T-cell (primary cell): ENCODE measurements at places on chromosomes 1 and 21.

DNA sequence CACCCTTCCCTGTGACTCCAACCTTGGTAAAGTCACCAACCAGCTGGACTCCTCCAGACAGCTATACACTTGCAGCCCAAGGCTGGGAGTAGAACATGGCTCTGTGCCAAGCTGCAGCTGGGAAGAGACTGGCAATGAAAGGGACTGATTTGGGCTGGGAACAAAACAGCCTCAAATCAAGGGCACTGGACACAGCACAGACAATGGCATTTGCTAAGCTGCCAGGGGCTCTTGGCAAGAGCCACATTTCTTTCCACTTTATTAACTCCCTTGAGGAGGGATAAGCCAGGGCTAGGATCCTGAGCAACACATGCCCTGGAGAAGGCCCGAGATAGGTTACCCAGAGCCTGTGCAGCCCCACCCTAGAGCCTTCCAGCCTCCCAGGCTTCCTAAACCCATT lies 12.0 kb downstream of the SYT11 start:
- no peak for DNase-seq

DNA sequence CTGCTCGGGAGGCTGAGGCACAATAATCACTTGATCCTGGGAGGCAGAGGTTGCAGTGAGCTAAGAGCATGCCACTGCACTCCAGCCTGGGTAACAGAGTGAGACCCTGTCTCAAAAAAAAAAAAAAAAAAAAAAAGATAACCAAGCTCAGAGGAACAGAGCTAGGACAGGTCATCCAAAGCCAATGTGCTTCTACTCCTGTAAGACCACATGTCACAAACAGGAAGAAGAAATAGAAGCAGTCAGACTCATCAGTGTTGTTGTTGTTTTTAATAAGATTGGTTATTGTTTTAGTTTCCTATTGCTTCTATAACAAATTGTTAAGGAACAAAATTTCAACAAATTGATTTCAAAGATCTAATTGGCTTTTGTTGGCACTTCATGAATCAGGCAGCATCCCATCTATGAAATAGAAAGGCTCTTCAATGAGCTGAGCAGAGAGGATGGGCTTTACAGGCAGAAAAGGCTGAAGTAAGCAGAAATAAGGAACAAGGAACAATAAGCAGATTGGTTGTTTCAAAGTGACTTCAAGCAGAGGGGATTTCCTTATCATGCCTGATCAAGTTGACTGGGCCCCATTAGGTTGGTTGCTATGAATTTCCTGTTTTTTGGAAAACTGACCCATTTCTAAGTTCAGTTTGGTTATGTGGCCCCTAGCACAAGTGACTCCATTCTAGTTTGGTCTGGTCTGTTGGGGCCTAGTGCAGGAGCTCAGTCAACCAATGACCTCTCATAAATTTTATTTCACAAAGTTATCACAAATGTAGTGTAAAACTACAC lies 6.0 kb upstream of the AKNAD1 start:
- no peak for DNase-seq

- DNase-seq: no peak
Observed at GRCh38 chr1:51527144-51527543, 8.1 kb upstream of the EPS15 start.

GRCh38 chr21:26072666-26073615 lies 97.6 kb downstream of the APP start:
- no peak for DNase-seq

DNA sequence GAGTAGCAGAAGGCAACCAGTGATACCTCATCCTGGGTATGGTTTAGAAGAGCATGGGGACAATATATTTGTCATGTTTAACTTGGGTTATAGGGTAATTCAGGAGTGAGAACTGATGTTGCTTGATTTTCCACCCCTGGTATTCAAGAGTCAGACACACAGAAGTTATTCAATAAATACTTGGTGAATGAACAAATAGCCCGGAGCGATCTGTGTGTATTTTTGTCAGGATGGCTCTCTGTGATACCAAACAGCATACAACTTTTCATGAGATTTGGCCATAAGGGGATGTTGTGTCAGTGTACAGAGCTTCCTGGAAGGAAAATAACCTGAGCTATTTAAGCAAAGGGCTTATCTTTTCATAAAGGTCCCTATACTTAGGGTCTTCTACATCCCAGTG lies 270.2 kb upstream of the C1orf87 start:
- no peak for DNase-seq

DNA sequence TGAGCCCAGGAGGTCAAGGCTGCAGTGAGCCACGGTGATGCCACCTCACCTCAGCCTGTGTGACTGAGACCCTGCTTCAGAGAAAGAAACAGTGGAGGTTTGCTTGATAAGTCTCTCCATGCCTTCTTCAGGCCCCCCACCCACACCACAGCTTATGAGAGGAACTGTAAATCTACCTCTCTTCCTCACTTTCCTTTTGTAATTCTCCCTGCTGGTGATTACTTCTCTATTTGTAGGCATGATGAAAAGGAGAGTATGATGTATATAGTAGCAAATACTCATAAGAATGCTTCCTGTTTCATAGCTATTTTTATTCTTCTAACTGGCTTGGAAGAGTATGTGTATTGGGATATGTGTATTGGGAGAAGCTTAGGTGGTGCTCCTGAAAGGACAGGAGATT lies 186.3 kb downstream of the VPS13D start:
- DNase-seq: no peak

GRCh38 chr1:41135196-41135947 lies 106.7 kb downstream of the SCMH1 start:
- DNase-seq: no peak

DNA sequence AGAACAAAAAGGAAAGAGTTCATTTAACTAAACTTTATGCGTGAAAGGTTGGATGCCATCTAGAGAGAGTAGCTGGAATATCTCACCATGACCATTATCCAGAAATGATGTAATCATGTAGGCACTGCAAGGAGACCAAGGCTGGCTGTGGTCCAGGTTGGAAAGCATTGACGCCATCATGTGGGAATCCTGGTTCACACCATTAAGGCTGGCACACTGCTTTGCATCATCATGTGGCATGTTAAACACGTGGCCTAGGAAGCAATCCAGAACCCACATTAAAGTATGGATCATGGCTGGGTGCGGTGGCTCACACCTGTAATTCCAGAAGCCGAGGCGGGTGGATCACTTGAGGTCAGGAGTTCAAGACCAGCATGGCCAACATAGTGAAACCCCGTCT lies 4.3 kb downstream of the ADAMTS1 start:
- DNase-seq: no peak

GRCh38 chr1:173042806-173043205 lies 7.9 kb downstream of the TNFSF18 start:
- DNase-seq: no peak

GRCh38 chr1:208731981-208732821 lies 488.0 kb upstream of the PLXNA2 start:
- no peak for DNase-seq

DNA sequence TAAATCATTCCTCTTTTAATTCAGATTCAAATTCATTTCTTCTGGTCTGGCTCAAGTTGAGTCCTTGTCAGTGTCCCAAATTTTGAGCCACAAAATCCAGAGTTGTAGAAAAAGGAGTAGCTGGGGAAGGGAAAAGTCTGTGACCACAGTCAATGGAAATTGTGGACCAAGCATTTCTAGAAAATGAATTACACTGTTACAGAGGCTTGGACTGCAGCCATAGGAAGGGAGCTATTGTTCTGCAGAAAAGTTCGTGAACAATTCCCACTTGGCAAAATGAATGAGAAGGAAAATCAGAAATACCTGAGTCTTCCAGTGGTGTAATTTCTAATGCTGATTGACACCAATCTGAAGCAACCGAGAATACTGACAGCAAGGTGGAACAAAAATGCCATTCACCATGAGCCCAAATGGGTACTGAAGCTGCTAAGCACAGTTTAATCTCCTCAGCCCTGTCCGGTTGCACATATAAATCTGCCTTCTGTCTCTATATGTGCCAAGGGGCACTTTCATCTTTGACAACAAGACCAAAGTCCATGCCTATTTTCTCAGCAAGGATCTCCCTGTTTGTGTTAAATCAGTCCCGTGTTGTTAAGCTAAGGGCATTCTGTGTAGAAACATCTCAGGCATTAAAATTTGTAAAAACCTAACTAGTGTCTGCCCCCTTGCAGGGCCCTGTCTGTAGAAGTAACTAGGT lies 51.3 kb downstream of the TEX35 start:
- DNase-seq: no peak

DNA sequence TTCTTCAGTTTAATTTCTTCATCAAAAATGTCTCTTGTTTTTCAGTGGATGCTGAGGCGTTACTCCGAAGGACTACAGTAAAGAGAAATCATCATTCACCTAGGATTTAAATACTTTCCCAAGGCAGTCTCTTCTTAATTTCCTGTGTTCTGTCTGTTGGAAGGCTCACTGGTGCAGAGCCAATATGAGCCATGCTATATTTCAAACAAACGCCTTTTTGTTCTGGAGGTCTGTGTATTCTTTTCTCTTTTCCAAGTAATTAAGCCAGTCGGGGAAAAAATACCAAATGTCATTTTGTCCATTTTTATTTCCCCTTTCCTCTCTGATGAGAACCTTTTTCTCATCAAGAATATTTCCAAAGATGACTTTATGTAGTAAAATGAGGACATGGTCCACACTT lies 206.5 kb downstream of the RWDD3 start:
- DNase-seq: no peak

DNA sequence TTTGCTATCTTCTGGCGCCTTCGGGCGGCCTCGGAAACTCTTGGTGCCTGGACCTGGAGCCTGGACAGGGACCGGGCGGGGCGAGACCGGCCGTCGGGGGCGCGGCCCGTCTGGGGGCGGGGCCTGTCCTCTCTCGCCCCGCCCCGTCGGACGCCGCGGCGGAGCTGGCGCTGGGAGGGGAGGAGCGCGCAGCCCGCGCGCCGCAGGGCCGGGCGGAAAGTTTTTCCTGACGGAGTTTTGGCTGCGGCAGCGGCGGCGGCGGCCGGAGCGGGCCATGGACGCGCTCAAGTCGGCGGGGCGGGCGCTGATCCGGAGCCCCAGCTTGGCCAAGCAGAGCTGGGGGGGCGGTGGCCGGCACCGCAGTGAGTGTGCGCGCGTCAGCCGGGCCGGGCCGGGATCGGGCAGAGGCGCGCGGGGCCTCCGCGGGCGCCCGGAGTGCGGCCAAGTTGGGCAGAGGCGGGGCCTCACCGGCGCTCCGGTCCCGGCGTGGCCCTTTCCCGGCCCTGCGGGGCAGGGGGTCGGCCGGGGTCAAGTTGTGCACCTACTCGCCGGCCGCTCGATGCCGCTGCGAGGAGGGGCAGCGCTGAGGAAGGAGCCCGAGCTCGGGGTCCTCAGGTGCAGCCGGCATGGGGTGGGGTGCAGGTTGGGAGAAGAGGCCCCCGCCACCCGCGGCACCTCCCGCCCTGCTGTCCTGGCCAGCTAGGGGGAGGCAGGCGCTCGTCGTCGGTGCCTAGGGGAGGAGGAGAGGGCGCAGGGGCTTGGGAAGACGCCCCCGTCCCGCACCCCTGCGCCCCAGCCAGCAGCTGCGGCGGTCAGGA lies at the start of gene LDLRAP1:
TSS of gene LDLRAP1 (plus strand) at position 182 of the 818 bp plus-strand sequence. CDS start at position 275, 93 bp downstream.
- DNase-seq: no peak

DNA sequence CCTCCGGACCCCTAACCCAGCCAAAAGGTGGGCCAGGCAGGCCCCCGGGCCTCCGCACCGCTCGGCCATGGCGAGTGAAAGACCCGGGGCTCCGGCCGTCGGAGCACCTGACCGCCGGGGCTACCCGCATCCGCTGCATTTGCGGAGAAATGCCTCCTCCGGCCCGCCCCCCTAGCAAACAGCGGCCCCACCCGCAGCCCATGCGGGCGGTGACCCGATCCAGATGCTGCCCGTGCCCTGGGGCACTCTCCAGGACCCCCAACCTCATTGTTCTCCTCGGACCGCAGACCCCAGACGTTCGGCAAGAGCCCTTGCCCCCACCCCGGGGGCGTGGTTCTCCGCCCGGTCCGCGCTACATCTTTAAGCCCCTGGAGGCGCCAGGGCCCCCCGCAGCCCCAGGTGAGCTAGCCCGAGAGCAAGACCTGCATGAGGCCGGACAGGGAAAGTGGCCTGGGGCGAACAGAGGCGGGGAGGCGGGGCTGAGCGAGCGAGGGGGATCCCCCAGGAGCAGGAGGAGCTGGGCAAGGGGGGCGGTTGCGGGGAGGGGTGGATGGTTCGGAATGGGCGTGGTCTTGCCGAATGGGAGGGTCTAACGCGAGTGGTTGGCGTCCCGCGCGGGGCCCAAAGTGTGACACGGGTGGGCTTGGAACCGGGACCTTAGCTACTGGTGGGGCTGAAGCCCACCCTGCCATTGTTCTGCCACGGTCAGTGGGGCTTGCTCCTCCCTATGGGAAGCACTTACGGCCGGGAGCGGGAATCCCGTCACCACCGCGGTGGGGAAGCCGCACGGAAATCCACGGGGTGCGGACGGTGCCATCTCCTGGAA lies 6.3 kb upstream of the CRYBG2 start:
- DNase-seq: peak; percentile 39

GRCh38 chr1:109248797-109249629 lies at the start of gene CELSR2:
Gene CELSR2 (plus strand): TSS chr1:109249539. CDS start chr1:109250080, 541 bp downstream.
- DNase-seq: peak; percentile 58

- no peak for DNase-seq
Observed at GRCh38 chr1:85581802-85582686, 1.5 kb downstream of the CCN1 start.

GRCh38 chr1:201059871-201060555 lies 36.5 kb upstream of the KIF21B start:
- DNase-seq: no peak

GRCh38 chr1:158799689-158800088 lies 18.7 kb upstream of the OR6N2 start:
- no peak for DNase-seq

DNA sequence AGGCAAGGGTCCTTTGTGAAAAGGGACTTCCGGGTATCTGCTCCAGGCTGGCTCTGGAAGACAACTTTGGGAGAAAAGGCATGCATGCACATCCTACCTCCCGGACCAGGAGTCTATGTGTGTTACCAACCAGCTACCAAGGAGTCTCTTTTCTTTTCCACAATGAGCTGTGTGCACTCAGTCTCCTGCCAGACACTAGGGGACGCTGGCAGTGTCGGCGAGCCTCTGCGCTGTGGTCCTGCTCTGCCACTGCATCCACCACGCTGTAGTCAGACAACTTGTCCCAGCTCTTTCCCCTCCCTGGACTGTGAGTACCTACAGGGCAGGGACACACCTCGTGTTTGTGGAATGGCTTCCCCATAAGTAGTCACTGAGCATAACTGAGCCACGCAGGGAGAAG lies 5.1 kb upstream of the SSR2 start:
- peak; percentile 34 for DNase-seq

GRCh38 chr1:160207771-160208556 lies 2.8 kb downstream of the PEA15 start:
- DNase-seq: no peak

DNA sequence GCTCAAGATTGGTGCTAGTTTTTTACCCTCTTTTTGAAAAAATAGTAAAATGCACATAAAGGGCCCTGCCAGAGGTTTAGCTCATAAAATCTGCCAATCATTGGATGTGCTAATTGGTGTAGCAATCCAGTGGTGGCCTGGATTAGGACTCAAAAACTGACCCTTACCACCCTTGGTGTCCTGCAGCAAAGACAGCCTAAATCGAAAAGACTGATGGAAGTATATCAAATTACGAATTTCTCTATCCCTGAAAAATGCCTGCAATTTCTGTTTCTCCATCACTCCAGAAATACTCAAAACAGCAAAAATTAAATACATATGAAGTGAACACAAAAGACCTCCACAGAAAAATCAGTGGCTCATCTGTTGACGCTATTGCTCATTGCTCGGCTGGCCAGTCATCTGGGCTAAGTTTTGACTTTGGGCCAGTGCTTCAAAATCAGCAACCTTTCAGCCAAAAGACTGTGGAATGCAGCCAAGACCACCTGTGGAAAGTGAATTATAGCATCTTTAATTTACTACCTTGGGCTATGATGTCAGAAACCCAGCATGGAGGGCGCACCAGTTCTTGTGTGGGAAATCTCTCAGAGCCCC lies 30.0 kb downstream of the WLS start:
- no peak for DNase-seq

- no peak for DNase-seq
Observed at GRCh38 chr1:238257018-238257621, 366.4 kb upstream of the ZP4 start.
